Retinal pigment epithelial cell (primary cell): ENCODE measurements at places on chromosomes 1 and 21.

- no peak for DNase-seq
Observed at GRCh38 chr21:39033878-39034589, 149.2 kb downstream of the PSMG1 start.

GRCh38 chr1:19169642-19170041, 40.4 kb downstream of the UBR4 start:
- DNase-seq: no peak

DNA sequence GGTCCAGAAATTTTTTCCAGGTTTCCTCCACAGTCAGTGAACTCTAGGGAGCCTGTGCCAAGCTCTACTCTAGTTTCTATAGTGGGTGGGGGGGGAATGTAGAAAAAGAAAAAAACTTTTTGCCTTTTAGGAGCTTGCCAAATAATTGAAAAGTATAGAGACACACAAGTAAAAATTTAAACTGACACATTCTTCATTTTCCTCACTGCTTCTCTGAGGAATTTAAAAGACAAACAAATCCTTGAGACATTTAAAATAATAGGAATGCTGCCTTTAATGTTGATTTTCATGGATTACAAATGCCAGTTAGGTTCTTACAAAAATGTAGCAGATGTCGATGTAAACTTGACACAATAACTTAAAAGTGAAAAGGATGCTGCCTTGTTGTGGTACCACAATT, 241.9 kb downstream of the DNM3 start:
- DNase-seq: no peak

DNA sequence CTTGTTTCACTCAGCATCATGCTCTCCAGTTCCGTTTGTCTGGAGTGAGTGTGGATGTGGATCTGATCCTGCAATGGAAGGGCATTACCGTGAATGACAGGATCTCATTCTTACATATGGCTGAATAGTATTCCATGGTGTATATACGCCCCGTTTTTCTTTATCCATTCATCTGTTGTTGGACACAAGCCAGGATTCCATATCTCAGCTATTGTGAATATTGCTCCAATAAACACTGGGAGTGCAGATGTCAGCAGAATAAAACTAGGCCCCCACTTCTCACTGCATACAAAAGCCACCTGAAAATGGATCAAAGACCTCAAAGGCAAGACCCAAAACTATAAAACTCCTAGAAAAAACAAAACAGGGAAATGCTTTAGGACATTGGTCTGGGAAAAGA, 120.3 kb upstream of the TMPRSS2 start:
- DNase-seq: no peak
